Cortex of kidney (tissue), 1 donor: ENCODE measurements at places on chromosomes 2 and 18.

- DNase-seq: no peak
Measured at GRCh38 chr2:13102397-13103063, 385.8 kb downstream of the TRIB2 start.

GRCh38 chr2:2174956-2175355, 156.1 kb downstream of the MYT1L start:
- DNase-seq: no peak

DNA sequence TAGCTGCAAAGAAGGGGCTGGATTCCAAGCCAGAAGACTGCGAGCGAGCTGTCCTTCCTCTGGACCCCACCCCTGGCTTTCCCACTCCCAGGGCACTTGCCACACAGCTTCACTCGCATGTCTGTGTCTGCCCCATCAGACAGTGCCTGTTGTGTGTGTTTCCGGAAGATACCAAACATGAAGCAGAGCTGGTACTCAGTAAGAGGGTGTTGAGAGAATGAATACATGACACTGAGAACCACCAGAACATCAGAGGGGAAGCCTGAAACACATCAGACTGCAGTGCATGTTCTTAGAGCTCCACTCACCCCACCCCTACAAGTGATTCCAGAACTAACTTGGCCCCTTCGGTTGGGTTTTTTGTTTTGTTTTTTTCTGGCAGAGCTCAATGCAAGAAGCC, 181.5 kb downstream of the TTC32 start:
- no peak for DNase-seq

DNA sequence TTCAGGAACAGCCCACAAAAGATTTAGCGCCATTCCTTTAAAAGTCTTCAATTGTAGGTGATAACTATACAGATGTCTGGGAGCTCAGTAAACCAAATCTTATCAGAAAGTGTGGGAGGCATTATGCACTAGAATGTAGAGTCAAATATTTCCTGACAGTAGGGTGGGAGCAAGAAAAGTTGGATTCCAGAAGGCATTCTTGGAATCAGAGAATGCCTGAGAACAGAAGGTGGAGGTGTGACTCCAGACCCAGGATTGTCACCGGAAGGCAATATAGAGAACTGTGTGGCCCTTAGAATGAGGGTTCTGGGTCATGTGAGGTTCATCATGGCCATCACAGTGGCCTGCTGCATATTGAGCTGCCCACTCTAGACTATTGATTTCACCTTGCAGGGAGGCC, 90.0 kb downstream of the SETBP1 start:
- DNase-seq: no peak

DNA sequence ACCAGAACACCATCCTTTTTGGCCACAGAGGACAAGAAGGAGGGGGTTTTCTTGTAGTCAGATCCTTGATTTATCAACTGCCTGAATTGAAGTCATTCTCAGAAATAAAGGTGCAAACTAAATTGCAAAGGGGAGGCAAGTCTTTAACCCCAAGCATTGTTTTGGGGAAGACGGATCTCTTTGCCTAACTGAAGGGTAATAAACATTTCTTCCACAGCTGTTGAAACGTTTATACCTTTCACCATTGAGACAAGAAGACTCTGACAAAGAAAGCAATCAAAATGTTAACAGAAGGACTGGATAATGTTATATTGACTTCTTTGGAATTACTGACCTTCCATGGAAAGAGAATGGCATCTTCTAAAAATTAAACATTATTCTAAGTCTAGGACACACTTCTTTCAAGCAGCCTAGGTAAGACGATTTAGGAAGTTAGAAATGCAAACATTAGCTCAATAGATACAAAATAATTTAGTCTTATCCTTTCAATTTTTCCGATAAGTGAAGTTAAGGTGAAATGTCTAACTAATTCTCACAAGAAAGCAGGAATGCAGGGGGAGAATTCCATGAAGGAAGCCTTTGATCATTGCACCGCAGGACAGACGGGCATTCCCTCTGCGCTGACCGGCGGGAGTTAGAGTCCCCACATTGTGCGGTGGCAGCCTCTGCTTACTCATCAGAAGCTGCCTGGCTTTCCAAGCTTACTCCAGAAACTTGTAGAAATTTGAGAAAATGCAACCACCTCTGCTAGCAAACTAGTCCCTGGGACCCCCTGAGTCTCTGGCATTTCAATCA, 69.4 kb upstream of the COPS8 start:
- DNase-seq: no peak

DNA sequence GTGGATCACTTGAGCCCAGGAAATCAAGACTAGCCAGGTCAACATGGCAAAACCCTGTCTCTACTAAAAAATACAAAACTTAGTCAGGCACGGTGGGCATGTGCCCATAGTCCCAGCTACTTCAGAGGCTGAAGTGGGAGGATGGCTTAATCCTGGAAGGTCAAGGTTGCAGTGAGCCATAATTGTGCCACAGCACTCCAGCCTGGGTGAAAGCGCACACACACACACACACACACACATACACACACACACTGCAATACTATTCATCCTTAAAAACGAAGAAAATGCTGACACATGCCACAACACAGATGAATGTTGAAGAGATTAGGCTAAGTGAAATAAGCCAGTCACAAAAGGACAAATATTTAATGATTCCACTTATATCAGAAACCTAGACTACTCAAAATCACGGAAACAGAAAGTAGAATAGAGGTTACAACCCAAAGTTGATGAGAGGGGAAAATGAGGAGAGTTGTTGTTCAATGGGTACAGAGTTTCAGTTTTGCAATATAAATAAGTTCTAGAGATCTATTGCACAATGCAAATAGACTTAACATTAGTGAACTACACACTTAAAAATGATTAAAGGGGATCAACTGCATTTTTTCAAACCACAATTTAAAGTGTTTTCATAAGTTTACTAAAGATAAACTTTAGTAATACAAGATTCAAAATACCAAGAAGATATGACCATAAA, 114.5 kb downstream of the USP34 start:
- no peak for DNase-seq

- no peak for DNase-seq
Measured at GRCh38 chr2:8527676-8528075, 154.2 kb upstream of the ID2 start.

DNA sequence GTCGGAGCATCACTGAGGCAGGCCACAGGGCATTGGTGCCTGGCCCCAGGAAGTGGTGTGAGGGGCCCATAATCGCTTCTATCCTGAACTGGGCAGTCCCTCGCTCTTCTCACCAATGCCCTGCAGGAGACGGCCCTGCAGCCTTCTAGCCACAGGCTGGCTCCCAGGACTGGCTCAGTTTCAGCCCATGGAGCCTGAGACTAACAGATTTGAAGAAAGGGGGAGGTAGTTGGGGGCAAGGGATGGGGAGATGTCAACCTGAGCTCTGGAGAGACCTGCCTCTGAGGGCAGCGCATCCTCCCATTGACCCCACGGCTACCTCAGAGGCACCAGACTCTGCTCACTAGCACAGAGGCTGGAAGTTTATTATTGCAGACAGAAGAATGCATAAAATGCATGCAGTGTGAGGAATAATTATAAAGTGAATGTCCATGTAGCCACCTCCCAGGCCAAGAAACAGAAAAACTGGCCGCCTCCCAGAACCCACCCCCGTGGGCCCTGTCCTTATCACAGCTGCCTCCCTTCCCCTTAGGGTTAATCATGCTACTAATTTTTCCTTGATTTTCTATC, 1.4 kb downstream of the TOGARAM2 start:
- DNase-seq: no peak
